ENCODE measurements at places on chromosomes 16 and 17.

DNA sequence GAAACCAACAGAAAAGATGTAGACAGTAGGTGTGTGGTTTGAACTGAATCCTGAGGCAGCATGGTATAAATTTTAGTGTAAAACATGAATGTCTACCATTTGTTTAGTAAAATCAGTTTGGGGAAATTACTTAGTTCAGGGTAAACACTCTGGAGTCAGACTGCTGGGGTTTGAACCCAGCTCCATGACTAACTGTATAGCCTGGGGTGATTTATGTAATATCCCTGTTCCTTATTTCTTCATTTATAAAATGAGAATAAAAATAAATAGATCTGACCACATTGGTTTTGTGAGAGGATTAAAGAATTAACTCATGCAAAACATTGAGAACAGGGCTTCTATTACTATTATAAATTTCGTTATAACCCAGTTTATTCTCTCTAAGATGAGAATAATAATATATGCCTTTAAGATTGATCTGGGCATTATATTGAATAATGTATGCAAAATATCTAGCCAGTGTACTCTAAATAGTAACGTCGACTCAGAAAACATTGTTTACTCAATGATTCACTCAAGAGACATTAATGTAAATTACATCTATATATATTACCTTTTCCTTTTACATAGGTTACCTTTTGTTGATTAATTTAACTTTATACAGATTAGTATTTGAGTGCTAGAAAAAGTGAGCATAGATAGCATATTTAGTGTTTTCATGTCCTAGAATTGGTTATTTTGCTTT is 120.6 kb upstream of the KCNJ16 start:
- no peak for DNase-seq

- DNase-seq: no peak
Measured at GRCh38 chr17:80339731-80340456, 75.1 kb upstream of the ENDOV start.

GRCh38 chr17:7219229-7219811 is 316 bp downstream of the DLG4 start:
- no peak for DNase-seq

DNA sequence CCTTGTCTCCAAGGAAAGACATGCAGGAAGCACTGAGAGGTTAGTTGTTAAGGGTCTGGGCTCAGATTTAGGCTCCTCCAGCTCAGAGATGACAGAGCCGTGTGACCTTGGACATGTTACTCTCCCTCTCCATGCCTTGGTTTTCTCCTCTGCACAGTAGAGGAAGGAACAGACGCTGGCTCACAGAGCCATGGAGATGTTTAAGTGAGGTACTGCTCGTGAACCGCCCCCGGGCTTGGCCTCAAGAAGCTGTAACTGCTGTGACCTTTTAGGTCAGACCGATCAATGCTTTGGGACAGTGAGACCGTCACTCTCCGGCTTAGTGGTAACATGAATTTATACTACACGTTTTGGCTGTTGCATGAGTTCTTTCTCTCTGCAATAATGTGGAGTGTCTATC is 197.4 kb downstream of the C16orf95 start:
- DNase-seq: no peak

All from hindlimb muscle (tissue), 1 donor.